GM23248 (cell line): ENCODE measurements at places on chromosomes 3 and 15.

- peaks cover 19% of the 10 kb centered on the region; the same call in 1 of the 2 replicates for H3K36me3 ChIP-seq
- H3K27me3 ChIP-seq, result no peaks in the 10 kb centered on the region
- H3K4me3 ChIP-seq, result no peak overlapping the region
- 0 out of 2 replicates have a peak, but pooled peaks cover 5% of the 10 kb centered on the region for H3K4me1 ChIP-seq
- no peak overlapping the region for H3K27ac ChIP-seq
These were observed 33.4 kb downstream of the AP3S2 start for GRCh38 chr15:89860431-89860830.

- H3K4me1 ChIP-seq, result no peaks in the 10 kb centered on the region
- H3K27me3 ChIP-seq, result no peaks in the 10 kb centered on the region
- DNase-seq, result no peak
These were observed 19.7 kb downstream of the DENND6A start for GRCh38 chr3:57673156-57673555.

DNA sequence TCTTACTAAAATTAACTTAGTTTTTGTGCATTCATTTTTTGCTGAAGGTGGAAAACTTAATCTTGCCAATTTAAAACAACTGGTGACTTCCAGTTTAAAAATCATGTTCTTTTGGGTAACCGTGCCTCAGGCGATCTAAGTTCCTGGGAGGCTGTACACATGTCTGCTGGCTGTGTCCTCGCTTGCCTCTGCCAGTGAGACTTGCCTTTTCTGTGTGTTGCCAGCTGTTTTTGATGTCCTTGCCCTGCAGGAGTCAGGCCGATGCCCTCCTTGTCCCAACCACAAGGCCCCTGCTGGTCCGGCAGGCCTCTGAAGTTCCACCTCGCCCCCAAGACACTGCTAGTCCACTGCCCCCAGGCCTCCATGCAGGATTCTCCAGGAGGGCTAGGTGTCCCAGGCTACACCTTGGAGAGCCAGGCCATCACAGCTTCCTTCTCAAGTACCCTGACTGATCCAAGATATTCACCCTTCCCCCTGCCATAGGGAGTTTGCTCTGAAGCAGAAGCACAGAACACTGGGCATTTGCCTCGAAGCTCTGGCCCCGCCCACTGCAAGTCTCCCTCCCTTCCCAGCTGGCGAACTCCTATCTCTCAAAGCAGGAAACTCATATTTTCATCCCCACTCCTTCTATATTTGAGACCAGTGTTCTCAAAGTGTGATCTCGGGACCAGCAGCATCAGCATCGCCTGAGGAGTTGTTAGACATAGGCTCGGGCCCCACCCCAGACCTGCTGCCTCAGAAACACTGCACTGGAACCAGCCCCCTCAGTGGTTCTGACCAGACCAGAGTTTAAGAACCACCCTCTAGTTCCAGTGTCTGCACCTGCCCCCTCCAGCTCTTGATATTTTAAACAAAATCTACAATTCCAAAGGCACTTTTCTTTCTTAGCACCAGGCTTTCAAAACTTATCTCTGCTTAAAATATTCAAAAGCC lies 185.8 kb upstream of the UBE2E1 start:
- no peak overlapping the region for H3K4me3 ChIP-seq
- no peak overlapping the region for H3K27ac ChIP-seq
- H3K4me1 ChIP-seq, result no peaks in the 10 kb centered on the region
- DNase-seq, result no peak

DNA sequence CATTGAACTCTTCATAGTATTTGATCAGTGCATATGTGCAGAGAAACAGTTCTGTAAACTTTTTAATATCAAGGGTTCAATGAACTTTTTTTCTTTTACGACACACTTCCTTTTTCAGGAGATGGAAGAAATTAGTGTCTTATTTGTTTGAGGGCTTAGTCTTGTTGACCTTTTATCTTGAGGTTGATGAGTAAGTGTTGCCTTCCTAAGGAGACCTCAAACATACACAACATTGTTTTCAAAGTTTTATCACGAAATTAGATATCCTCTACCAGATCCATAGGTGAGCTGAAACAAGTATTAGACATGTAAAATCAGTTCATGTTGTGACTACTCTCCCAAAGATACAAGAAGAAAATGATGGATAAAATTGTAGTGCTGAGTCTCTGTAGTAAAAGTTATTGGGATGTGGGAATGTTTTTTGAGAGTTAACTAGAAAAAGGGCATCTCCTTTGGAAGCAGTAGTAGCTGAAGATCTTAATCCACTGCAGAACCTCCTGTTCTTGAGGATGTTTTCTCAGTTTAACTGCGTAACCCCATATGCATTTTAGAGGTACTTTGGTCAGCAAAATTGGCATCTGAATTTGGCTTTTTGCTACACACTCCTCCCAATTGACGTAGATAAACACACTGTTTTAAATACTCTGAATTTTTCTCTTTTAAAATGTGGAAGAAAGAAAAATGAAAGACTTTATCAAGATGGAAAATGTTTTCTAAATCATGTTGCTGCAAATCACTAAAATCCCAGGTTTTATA lies 116.8 kb downstream of the GALK2 start:
- no peak for DNase-seq
- H3K27me3 ChIP-seq, result no peaks in the 10 kb centered on the region
- no peak overlapping the region for H3K27ac ChIP-seq
- peaks cover 24% of the 10 kb centered on the region for H3K4me1 ChIP-seq

DNA sequence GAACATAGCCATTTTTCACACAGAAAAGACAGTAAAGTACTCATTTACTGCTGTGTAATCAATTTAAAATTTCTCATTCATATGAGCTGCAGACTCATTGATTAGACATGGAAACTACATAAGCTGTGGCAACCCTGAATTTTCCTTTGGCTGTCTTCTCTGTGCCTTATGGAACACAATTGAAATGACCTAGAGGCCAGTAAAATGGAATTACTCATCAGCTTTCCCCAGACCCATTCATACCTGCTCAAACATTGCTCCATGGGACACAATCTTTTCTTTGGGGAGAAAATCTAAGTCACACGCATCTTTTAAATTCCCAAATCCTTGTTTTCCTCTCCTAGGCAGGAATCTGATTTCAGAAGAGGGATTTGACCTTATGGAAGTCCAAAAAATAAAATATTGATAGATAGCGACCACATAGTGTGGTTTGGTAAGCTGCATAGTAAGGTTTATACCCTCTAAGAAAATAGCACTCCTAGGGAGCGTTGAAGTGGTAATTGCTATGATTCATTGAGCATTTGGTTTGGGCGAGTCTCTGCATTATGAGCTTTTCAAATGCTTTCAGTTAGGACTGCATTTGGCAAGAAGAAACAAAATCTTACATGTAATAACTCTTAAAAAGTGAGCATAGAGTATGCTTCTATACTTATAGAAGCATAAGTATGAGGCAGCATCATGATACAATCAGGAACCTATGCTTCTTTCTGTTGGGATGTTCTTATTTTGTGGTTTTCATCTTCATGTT lies 243.4 kb upstream of the GADL1 start:
- H3K4me1 ChIP-seq, result peaks cover 7% of the 10 kb centered on the region; the same call in 1 of the 2 replicates
- H3K4me3 ChIP-seq, result no peak overlapping the region
- no peak overlapping the region for H3K27ac ChIP-seq
- peak; percentile 13 for DNase-seq
- no peaks in the 10 kb centered on the region for H3K36me3 ChIP-seq
- no peaks in the 10 kb centered on the region for H3K27me3 ChIP-seq

- DNase-seq, result no peak
- no peaks in the 10 kb centered on the region for H3K27me3 ChIP-seq
- no peak overlapping the region for H3K4me3 ChIP-seq
- H3K27ac ChIP-seq, result no peak overlapping the region
- 0 out of 2 replicates have a peak, but pooled peaks cover 3% of the 10 kb centered on the region for H3K4me1 ChIP-seq
These were observed 39.9 kb downstream of the EEFSEC start for GRCh38 chr3:128193168-128193567.

DNA sequence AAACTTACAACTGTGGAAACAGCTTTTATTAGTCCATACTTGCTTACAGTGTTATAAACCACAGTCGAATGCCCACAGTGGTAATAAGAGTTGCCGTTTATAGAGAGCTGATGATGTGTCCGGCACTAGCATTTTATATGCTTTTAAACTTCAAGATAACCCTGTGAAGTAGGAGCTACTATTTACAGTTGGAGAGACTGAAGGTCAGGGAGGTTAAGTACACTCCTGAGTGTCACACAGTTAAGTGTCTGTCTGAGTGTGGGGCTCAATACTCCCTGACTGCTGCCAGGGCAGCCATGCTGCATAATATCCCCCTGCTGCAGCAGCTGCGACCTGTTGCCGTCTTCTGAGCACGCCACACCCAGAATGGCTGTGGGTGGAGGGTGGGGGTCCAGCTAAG lies 89.9 kb upstream of the TNFAIP8L3 start:
- DNase-seq, result no peak
- H3K27ac ChIP-seq, result no peak overlapping the region
- H3K4me1 ChIP-seq, result no peaks in the 10 kb centered on the region
- no peak overlapping the region for H3K4me3 ChIP-seq
- H3K36me3 ChIP-seq, result no peaks in the 10 kb centered on the region

- H3K4me1 ChIP-seq, result peaks cover 56% of the 10 kb centered on the region
- H3K36me3 ChIP-seq, result no peaks in the 10 kb centered on the region
- no peak overlapping the region for H3K4me3 ChIP-seq
- peak overlapping the region; percentile 47 for H3K27ac ChIP-seq
- no peaks in the 10 kb centered on the region for H3K27me3 ChIP-seq
These were observed 121.4 kb upstream of the PHLDB2 start for GRCh38 chr3:111737706-111738086.
